LHCN-M2 (cell line): ENCODE measurements at places on chromosomes 7 and 10. TPM values are rescaled to one million over a fixed set of nuclear protein-coding genes. Genes with fewer than 3 reads are reported as not detected.
A peak's percentile ranks its signal among the peaks of the same experiment; 100 is the strongest.

Gene PLA2G12B
- not detected in 2 replicates for total RNA-seq

DNA sequence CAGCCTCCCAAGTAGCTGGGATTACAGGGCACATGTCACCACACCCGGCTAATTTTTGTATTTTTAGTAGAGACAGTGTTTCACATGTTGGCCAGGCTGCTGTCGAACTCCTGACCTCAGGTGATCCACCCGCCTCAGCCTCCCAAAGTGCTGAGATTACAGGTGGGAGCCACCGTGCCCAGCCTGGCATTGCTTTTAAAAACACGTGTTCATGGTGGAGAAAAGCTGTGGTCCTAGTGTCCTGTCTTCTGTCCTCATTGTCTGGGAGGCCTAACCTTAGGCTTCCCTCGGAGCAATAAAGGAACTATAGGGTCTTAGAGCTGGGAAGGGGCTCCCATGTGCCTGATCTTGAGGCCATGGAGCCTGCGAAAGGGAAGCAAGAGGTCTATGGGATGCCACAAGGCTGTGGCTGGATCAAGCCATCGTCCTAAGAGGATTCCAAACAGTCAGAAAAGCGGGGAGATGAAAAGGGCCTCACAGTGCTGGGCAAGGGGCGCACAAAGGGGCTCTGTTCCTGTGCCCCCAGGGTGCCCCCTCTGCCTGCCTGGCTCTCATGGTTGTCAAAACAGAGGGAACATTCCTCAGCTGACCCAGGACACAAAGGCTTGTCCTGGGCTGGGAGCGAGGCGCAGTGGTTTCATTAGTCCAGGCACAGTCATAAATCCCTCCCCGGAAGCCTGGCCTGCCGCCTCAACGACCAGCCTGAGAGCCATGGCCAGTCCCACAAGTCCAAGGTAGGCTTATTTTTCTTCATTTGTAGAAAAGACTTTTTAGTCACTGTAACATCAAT, 106.6 kb upstream of the TNS3 start:
- no peak for DNase-seq

DNA sequence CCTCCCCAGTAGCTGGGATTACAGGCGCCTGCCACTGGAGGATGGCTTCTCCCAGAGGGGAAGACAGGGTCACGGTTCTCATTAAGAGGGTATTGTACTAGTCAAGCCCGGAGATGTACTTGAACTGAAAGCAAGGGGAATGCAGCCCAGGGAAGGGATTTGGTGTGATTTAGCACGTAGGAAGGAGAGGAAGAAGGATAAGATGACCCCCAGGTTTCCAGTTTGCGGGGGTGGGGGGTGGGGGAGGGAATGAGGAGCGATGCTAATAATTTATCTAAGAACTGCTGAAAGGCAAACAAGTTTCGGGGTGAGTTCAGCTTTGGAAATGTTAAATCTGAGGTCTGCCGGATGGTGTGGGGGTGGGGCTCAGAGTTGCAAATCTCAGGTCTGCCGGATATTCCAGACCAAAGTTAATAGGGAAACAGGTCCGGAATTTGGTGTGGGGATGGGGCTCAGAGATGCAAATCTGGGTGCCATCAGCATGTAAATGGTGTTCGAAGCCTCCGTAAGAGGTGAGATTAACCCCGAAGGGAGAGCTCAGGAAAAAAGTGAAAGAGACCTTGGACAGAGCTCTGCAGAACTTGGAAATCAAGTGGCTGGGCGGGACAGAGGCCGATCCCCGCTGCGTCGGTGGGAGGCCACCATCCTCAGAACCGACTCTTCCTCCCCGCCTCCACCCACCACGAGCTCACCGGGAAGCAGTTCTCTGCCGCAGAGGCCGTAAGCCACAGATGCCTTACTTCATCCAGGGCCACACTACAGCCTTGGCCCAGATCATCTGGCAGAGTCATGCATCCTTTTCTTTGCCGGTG, 1.6 kb upstream of the SEPHS1 start:
- peak; percentile 52 for DNase-seq

- DNase-seq: no peak
Measured at GRCh38 chr7:115827305-115828045, 203.1 kb downstream of the TFEC start.

Gene MYO3A
- not detected in 2 replicates for total RNA-seq
